ENCODE measurements at places on chromosomes 12 and 14. TPM values are rescaled to one million over a fixed set of nuclear protein-coding genes. Genes with fewer than 3 reads are reported as not detected.

GRCh38 chr14:75738192-75738591, 77.1 kb downstream of the TTLL5 start:
- no peak for DNase-seq

- DNase-seq = peak; percentile 59
These were observed 124.8 kb downstream of the SAMD4A start for GRCh38 chr14:54691525-54692283.

GRCh38 chr14:35243956-35244355, 48.2 kb upstream of the PSMA6 start:
- no peak for DNase-seq

GRCh38 chr12:122523846-122524718, 2.7 kb downstream of the RSRC2 start:
- no peak for DNase-seq

- DNase-seq = no peak
These were observed at the start of gene LRRK2 for GRCh38 chr12:40224439-40225291. LRRK2 (plus strand) TSS chr12:40224997; CDS start chr12:40225132, 135 bp downstream.

DNA sequence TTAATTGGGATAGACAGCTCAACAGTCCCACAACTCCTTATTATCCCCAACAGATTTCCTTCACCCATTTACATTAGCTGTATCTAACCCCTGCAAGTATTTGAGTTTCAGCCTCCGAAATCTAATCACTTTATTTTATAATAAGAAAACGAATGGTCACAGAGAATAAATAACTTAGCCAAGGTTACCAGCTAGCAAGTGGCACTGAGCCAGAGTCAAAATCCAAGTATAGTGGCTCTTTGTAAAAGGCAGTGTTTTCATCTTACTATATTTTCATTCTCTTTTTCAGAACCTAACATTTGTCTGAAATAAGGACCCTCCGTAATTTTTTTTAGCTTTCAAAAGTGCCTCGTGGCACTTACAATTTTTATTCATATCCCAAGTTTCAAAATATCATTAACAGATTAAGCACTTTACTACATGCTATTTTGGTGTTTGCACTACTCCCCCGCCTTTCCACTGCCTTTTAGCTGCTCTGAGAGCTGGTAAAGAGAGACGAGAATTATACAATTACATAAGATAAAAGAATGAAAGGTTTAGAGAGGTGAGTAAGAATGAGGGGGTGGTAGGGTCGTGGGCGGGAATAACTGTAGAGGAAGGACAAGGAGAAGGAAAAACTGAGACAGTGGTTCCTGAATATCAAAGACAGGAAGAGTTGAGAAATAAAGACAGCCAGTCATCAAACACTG, 3.7 kb upstream of the USP15 start:
- no peak for DNase-seq

The TAS2R13 gene
- 0.39 TPM for total RNA-seq

The BDKRB2 gene
- total RNA-seq = 0.05 TPM

GRCh38 chr12:120540445-120540844, 6.3 kb downstream of the RNF10 start:
- DNase-seq = no peak

The COX8C gene
- total RNA-seq = not detected
